ENCODE measurements at places on chromosomes 12 and 14.

DNA sequence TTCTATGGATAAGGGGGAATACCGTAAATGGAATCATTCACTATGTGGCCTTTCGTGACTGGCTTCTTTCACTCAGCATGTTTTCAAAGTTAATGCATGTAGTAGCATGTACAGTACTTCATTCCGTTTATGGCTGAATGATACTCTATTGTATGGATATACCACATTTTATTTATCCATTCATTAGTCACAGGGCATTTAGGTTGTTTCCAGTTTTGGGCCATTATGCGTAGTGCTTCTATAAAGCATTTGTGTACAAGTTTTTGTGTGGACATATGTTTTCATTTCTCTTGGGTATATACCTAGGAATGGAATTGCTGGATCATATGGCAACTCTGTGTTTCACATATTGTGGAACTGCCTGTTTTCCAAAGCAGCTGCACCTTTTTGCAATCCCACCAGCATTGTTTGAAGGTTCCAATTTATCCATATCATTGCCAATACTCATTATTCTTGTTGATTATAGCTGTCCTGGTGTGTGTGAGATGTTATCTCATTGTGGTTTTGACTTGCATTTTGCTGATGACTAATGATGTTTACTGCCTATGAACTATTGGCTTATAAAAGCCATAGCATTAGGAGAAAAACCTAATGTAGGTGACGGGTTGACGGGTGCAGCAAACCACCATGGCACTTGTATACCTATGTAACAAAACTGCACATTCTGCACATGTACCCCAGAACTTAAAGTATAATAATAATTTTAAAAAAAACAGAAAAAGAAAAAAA, 45.5 kb downstream of the ATF7IP start:
- peak; percentile 52 for DNase-seq

DNA sequence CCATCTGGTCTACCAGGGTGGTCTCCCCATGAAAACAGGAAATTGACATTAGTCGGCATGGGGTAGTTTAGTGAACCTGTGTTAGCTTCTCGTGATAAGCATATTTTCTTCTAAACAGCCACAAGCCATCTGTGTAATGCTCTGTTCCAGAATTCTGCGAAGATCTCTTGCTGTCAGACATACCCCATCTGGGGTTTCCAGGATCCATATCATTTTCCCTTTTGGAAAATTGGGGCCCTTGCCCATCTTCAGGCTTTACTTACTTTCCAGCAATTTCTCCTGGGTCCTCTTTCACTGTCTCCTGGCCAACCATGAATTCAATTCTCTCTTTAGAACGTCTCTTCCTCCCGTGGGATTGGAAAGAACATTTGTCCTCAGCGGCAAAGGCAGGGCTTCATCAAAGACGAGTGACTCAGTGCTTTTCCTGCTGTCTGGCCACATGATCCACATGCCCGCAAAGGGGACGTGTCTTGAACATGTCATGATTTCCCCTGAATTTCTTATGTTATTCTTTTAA, 21.4 kb upstream of the NCOR2 start:
- peak; percentile 70 for DNase-seq

DNA sequence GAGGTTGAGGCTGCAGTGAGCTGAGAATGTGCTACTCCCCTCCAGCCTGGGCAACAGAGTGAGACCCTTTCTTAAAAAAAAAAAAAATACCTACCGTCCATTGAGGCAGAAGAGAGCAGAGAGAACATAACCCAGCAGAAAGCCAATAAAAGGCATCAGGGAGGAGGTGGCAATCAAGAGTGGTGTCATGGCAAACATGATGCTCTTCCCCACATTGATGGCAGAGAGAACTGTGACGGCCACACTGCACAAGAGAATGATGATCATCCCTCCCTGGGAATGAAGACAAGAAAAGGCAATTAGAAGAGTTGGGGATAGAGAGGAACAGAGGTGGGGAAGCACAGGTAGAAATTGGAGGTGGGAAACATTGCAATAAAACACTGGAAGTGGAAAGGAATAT, 12.1 kb downstream of the SRSF5 start:
- no peak for DNase-seq

DNA sequence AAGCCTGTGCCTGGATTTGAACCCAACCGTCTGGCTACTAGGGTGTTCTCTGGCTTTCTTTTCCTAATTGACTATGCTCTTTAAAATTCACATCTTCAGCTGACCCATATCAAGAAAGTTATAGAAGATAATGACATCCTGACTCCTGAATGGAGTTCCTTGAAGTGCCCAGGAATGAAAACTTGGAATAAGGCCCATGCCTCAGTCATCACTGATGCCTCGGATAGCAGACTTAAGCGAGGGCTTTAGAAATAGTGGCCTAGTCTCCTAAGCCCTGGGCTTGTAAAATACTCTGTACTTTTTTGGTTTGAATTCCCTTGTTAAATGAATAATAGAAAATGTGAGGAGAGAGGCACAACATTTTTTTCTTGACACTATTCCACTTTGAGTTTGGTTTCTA, 39.0 kb downstream of the CHST11 start:
- DNase-seq, result peak; percentile 36

DNA sequence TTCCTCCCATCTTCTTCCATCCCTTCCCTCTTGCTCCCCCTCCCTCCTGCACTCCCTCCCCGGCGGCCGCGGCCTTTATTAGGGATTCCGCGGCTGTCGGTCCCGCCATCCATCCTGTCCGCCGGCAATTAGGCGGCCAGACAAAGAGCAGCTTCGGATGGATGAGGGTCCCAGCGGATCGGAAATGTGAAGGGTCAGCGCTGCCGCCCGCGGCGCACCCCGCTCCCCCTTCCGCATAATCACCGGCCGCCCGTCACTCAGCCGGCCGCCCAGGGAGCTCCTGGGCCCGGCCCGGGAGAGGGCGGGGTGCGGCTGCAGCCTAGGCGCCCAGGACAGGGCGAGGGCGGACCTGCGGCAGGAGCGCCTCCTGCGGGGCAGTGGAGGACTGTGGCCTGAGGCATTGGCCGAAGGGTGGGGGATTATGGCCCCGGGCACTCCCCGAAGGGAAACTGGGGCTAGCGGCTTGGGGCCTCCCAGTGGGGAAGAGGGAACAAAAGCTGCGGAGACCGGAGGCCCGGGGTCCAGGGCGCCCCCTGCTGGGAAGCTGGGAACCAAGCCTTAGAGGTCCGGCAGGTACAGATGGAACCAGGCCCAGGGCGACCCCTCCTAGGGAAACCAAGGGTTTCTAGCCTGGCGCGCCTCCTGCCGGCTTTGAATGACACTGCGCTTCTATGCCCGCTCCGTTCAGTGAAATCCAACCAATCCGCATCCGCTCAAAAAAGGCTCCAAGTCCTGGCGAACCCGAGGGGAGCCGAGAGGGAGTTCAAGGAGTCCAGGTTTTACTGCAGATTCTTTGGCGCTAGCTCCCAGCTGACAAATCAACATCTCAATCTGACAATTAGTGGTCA, 4.4 kb upstream of the DNAJC22 start:
- peak; percentile 58 for DNase-seq

DNA sequence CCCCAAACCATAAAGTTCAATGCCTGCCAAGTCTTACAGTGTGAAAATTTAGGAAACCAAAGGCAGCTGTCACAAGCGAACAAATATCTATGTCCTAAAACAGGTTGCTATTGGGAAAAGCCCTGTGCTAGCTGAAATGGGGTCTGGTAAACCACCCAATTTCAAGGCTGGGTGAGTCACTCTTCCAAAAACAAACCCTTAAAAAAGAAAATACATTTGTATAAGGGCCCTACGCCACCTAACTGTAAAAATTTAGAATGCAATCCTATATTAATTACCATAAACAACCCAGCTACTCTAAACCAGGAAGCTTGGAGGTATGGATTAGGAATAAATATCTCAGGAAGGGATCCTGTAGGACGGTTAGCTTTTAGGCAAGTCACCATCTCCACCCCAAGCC, 32.1 kb downstream of the PRMT8 start:
- DNase-seq, result no peak

- no peak for DNase-seq
Measured at GRCh38 chr12:123516216-123516780, 17.2 kb downstream of the RILPL1 start.

- DNase-seq, result no peak
Measured at GRCh38 chr12:61798778-61799177, 461.4 kb upstream of the USP15 start.
